ENCODE measurements at places on chromosomes 2 and 18. TPM values are rescaled to one million over a fixed set of nuclear protein-coding genes. Genes with fewer than 3 reads are reported as not detected.

DNA sequence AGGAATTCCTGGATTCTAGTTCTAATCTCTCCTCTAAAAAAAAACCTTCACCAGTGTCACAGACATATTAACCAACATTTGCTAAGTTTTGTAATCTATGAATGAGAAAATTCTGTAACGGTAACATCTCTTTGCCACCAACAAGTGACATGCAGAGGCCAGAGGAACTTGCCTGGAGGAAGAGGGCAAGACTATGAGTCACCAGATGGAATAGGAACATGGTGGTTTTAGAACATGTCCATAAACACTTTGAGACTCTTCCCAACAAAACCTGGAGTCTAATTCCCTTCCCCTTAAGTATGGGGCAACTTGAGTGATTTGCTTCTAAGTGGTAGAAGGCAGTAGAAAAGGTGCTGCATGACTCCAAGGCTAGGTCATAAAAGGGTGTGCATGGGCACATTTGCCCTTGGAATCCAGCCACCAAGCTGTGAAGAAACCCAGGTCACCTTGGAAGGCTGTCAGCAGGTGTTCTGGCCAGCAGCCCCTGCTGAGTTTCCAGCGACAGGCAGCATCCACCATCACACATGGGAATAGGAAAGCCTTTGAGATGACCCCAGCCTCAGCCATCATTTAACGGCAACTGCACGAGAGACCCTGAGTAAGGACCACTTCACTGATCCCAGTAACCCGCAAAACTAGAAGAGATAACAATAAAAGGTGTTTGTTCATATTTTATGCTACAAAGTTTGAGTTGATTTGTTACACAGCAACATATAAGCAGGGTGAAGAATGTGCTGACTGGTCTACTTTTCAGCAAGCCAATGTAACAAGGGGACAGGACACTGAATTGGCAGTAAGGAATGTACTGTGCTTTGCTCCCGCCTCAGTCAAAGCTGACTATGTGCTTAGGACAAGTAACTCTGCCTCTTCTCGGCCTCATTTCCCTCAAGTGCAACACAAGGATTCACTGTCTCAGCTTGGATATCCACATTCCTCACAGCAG lies 90.6 kb downstream of the SKA1 start:
- DNase-seq, result no peak

DNA sequence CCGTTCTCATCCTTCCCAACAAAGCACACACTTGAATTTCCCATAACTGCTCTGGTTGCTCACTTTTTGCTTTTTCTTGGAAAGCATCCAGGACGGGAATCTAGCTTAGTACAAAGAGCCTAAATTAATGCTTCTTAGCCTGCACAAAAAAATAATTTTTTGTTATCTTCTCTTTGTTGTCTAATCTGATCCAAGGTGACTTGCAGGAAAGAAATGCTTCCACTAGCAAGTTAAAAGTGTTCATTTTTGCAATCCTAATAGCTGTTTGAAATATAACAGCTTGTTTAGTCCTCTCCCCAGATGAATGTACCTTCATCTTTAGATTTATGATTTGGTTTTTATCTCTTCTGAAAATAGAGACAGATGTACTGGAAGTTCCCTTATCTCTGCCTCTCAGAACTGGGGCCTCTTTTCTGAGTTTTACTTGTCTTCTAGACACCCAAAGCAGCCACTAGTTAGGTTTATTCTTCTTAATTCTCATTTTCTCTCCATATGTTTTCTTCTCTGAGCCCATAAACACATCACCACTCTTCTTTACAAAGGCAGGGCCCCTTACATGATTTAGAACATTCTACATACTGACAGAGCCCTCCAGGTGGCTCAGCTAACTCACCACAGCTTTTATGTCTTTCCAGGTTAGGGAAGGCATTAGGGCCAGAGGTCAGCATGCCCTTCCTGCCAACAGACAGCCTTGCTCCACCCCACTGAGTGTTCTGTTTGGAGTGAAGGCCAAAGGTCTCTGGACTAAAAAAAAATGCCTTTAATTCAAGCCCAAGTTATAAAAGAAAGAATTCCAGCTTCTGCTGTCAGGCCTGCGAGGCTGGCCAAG lies 74.7 kb upstream of the MAP4K3 start:
- no peak for DNase-seq

The THSD7B gene
- 0.81 TPM for total RNA-seq

DNA sequence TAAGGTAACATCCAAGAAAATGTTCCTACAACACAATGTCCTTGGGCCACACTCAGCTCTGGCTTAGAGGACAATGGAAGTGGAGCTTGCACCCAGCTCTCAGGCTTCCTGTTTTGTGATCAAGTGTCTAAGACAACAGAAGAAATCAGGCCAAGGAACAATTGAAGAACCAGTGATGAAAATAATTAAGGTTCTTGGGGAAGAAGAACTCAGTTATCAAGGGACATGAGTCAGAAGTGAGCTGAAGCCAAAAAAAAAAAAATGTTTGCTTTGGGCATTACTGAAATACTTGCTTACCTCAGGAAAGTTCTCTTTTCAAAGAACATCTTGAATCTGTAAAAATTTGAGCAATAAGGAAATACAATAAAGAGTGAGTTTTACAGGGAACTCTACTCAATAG lies 299.0 kb downstream of the FBXO15 start:
- DNase-seq, result no peak

The LBX2 gene
- total RNA-seq, result 1.3 TPM

Data from epithelial cell of proximal tubule (primary cell).